Activated T-cell treated with anti-CD3 and anti-CD28 coated beads, Interleukin-2, amount 50 U/mL, for 24 hours (primary cell): ENCODE measurements at places on chromosomes 12 and 14.
A peak's percentile ranks its signal among the peaks of the same experiment; 100 is the strongest.

- H3K4me3 ChIP-seq: no peak overlapping the region
- H3K4me1 ChIP-seq: peaks cover 42% of the 10 kb centered on the region
- peak overlapping the region; percentile 80 for H3K27ac ChIP-seq
- peaks cover 46% of the 10 kb centered on the region for H3K36me3 ChIP-seq
- DNase-seq: no peak
- no peaks in the 10 kb centered on the region for H3K27me3 ChIP-seq
Observed at GRCh38 chr12:71848212-71848611, 8.7 kb downstream of the TBC1D15 start.

DNA sequence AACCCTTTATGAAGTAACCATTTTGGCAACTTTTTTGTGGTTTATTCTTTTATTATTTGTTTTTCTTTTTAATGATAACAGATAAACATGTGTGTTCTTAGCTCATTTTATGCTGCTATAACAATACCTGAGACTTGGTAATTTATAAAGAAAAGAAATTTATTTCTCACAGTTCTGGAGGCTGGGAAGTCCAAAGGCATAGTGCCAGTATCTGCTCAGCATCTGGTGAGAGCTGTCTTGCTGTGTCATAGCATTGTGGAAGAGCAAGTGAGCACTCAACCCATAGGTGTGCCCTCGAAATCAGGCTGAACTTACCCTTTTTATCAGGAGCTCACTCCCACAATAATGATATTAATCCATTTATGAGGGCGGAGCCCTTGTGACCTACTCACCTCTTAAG is 8.0 kb upstream of the SCFD1 start:
- H3K4me1 ChIP-seq: no peaks in the 10 kb centered on the region
- H3K27ac ChIP-seq: no peak overlapping the region
- H3K27me3 ChIP-seq: no peaks in the 10 kb centered on the region
- H3K36me3 ChIP-seq: peaks cover 57% of the 10 kb centered on the region
- H3K4me3 ChIP-seq: no peak overlapping the region

- no peak overlapping the region for H3K27ac ChIP-seq
- H3K4me3 ChIP-seq: no peak overlapping the region
- peaks cover 32% of the 10 kb centered on the region for H3K4me1 ChIP-seq
Observed at GRCh38 chr12:56517854-56518253, 3.8 kb upstream of the RBMS2 start.

GRCh38 chr12:19323805-19324204 is 115.5 kb upstream of the AEBP2 start:
- H3K27ac ChIP-seq: no peak overlapping the region
- H3K27me3 ChIP-seq: no peaks in the 10 kb centered on the region
- H3K4me1 ChIP-seq: no peaks in the 10 kb centered on the region
- DNase-seq: no peak
- no peaks in the 10 kb centered on the region for H3K36me3 ChIP-seq

DNA sequence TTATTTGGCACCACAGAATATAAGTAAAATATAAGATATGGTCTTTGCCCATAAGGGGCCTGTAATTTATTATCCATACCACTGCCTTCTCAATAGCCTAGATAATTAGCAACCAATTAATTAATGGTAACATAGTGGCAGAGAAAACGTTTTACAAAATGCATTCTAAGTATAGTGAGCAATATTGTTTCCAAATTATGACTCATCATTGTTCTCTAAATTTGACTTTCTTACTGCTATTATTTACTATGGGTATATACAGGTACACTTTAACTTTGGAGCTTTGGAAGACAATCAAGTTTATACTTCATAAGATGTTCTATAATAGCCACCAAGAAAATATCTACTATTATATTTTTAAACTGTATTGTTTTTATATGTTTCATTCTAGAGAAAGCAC is 26.7 kb downstream of the DCP1B start:
- no peaks in the 10 kb centered on the region for H3K27me3 ChIP-seq
- peaks cover 2% of the 10 kb centered on the region for H3K4me1 ChIP-seq
